ENCODE measurements at places on chromosomes 16 and 17. TPM values are rescaled to one million over a fixed set of nuclear protein-coding genes. Genes with fewer than 3 reads are reported as not detected.

KLHL10 gene
- 0.12 TPM for total RNA-seq

MOSMO gene
- 18.6 TPM for total RNA-seq

ARL16 gene
- total RNA-seq = 32.5 TPM

SCGB1C2 gene
- not detected for total RNA-seq

GRCh38 chr17:37576281-37576680, 32.9 kb downstream of the SYNRG start:
- no peak overlapping the region for H3K27ac ChIP-seq
- peaks cover 71% of the 10 kb centered on the region for H3K36me3 ChIP-seq
- H3K27me3 ChIP-seq = no peaks in the 10 kb centered on the region
- H3K4me1 ChIP-seq = no peaks in the 10 kb centered on the region
- no peak overlapping the region for H3K4me3 ChIP-seq

DNA sequence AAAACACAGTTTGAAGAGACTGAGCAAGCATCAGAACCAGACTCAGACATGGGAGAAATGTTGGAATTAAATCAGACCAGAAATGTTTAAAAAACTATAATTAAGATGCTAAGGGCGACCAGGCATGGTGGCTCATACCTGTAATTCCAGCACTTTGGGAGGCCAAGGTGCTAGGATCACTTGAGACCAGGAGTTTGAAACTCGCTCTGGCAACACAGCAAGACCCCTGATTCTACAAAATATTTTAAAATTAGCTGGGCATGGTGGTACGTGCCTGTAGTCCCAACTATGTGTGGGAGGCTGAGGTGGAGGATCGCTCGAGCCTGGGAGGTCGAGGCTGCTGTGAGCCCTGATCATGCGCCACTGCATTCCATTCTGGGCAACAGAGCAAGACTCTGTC, 160.3 kb downstream of the COPRS start:
- H3K4me3 ChIP-seq = no peak overlapping the region
- H3K27me3 ChIP-seq = no peaks in the 10 kb centered on the region
- H3K27ac ChIP-seq = no peak overlapping the region
- H3K4me1 ChIP-seq = no peaks in the 10 kb centered on the region
- no peak for DNase-seq

DNA sequence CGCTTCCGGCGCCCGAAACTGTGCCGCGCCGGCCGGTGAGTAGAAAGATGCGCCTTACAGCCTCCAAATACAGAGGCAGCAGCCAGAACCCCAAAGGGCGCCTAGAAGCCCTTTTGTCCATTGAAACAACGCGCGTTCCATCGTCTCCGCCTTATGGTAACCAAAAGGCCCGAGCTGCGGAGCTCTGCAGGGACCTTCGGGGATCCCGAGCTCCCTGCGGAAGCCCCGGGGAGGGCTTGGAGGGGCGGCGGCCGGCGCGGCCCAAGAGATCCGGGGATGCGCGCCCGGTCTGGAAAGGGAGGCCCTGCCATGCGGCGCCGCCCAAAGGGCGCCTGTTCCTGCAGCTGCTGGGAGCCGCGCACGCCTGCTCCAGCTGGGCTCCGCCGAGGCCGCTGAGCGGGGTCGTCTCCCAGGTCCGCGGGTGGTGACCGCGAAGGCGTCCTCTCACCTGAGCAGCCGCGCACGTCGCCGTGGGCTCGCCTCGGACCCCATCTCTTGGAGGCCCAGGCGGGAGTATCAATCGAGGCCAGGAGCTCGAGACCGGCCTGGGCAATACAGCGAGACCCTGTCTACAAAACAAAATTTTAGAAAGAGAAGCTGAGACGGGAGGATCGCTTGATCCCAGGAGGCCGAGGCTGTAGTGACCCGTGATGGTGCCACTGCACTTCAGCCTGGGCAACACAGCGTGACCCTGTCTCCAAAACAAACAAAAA, 742 bp upstream of the FBXO31 start:
- H3K27me3 ChIP-seq = no peaks in the 10 kb centered on the region
- peak overlapping the region; percentile 83 for H3K4me3 ChIP-seq

DNA sequence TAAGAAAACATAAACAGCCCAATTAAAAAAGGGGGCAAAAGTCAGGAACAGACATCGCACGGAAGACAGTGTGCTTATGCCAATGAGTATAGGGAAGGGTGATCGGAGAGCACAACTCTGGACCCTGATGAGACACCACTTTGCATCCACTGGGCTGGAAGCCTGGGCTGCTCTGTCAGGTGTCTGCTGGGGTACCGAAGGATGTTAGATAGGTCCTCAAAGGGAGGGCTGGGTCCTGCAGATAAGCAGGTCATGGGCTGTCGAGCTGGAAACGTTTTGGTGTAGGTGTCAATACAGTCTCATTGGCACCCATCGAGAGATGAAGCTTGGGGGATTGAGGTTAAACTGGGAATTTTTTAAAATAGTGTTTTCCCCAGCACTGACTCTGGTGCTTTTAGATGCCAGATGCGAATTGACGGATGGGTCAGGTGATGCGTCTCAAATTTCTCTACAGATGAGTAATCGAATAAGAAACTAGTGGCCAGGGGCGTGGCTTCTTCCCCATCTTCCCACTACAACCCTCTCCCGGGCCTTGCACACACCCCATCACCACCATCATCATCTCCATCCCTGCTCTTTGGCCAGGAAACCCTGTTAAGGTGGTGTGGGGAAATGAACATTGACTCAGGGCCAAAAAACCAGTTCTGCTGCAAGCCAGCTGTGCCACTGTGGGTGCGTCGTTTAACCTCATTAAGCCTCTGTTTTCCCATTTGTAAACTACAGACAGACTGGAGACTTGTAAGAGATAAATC, 47.8 kb upstream of the IRF8 start:
- H3K27me3 ChIP-seq = no peaks in the 10 kb centered on the region
- H3K4me1 ChIP-seq = peaks cover 16% of the 10 kb centered on the region
- no peak overlapping the region for H3K4me3 ChIP-seq
- no peak overlapping the region for H3K27ac ChIP-seq

DNA sequence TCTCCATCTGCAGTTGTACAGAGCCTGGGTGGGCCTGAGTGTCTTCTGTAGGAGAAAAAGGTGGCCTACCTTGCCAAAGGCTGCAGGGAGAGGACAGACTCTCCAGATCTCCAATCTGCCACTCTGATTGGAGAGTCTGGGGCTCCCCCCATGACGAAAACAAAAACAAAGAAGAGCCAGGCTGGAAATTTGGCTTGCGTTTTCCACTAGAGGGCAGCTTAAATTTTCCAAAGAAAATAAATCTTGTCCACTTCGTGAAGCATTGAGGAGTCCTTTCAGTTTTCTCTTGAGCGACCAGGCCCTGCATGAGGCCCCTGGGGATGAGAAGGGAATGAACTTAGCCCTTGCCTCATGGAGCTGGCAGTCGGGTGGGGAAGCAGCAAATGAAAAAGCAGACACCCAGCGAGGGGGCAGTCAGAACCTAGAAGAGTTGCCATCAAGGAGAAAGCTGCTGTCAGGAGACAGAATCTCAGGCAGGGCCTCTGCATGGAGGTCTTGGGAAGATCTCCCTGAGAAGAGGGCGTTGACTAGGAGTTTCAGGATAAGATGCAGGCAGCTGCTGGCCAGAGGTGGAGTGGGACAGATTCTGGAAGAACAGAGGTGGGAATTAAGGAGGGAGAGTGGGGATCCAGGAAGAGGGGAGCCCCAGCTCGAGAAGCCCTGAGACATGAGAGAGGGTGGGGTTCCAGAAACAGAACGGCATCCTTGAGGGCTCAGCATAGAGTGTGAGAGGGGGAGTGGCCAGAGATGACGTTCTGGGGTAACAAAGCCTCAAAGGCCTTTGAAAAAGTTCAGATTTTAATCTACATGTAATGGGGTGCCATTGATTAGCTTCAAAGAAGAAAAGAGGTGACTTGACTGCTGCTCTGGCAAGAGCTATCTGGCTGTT, 8.4 kb upstream of the SHCBP1 start:
- H3K27ac ChIP-seq = no peak overlapping the region
- H3K27me3 ChIP-seq = no peaks in the 10 kb centered on the region
- no peak for DNase-seq

DNA sequence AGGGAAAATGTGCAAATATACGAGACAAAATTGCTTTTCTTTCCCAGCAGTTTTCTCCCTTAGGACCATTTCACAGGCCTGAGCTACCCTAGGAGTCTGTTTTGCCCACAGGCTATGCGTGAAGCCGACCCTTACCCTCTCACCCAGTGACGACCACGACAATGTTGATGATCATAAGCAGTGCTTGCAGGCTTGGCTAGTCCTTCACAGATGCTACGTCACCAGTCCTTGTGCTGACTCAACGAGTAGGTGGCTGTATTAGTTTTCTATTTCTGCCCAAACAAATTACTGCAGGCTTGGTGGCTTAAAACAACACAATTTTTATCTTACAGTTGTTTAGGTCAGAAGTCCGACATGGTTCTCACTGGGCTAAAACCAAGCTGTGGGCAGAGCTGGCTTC, 574.6 kb upstream of the HSBP1 start:
- H3K27me3 ChIP-seq = no peaks in the 10 kb centered on the region
- H3K27ac ChIP-seq = no peak overlapping the region
- no peak overlapping the region for H3K4me3 ChIP-seq
- H3K4me1 ChIP-seq = no peaks in the 10 kb centered on the region
- DNase-seq = no peak
- H3K36me3 ChIP-seq = no peaks in the 10 kb centered on the region

DNA sequence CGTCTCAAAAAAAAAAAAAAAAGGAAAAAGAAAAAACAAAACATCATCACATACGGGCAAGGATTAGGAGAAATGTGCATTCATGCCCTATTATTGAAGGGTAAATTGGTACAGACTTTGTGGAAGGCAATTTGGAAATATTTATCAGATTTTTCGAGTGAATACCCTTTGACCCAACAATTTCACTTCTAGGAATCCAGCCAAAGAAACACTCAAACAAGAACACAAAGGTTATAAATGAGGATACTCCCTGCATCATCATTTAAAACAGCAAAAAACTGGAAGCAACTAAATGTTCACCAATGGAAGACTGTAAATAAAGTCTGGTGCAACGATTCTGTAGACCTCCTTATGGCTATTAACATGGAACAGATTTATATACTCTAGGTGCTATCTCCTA, 12.9 kb downstream of the ZNF423 start:
- no peaks in the 10 kb centered on the region for H3K36me3 ChIP-seq
- no peaks in the 10 kb centered on the region for H3K4me1 ChIP-seq
- DNase-seq = no peak
